Prostate gland (tissue), 2 donors: ENCODE measurements at places on chromosomes 5 and 9.

DNA sequence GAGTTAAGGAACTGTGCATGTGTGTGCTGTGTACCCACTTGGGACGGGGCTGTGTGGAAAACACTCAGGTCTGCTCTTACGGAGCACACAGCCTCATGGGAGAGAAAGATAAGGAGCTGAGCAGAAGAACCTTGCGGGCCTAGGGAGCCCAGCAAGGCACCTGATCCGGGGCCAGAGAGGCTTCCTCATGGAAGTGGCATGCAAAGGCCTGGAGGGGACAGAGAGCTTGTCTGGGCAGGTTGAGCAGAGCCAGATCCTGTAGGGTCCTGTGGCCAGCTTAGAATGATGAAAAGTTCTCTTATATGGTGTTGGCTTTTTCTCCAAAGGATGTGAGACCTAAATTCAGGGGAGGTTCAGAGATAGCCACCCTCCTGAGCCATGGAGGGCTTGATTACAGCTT, 45.2 kb downstream of the NEK6 start:
- no peak overlapping the region for H3K27ac ChIP-seq
- H3K36me3 ChIP-seq: no peaks in the 10 kb centered on the region
- no peak for DNase-seq

DNA sequence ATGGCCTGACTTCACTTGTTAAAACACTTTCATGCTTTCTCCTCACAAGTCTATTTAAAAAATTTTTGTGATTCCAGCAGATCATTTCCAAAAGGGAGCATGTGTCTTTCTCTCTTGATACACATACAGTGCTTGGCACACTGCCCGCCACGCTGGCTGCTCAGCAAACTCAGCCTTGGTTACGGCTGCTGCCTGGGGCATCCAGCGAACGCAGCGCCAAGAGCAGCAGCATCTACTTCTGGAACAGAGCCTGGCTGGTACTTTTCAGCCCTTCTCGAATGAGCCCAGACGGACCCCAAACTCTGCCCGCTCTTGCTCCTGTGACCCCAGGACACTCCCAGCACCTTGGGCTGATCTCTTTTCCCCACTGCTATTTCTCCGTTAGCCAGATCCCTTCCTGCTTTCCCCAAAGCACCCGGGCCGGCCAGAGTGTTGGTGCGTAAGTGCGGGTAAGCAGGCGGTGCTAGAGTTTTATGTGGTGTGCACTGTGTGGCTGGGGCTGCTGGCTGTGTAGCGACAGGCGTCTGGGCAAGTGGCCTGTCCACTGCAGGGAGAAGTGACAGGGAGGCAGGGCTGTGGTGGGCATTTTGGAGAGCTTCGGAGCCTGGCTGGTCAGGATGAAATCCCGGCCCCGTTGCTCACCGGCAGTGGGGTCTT, 73.2 kb downstream of the SH3PXD2B start:
- H3K4me1 ChIP-seq: peaks cover 20% of the 10 kb centered on the region
- no peaks in the 10 kb centered on the region for H3K36me3 ChIP-seq
- DNase-seq: peak; percentile 89
- H3K27ac ChIP-seq: peak overlapping the region; percentile 69

DNA sequence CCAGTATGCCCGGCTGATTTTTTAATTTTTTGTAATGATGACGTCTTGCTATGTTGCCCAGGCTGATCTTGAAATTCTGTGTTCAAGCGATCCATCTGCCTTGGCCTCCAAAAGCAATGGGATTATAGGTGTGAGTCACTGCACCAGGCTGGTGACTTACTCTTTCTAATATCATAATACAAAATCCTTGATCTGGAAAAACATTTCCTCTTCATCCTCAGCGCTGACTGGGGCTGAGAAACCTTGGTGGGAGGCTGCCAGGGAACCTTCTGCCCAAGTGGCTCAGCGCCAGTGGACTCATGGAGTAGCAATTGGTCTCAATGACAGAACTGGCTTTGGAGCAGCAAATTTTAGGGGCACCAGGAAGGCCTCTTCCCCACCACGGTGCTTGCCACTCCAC, 17.5 kb upstream of the SEMA4D start:
- H3K27me3 ChIP-seq: no peaks in the 10 kb centered on the region
- DNase-seq: no peak
- H3K4me3 ChIP-seq: no peak overlapping the region
- no peak overlapping the region for H3K27ac ChIP-seq

GRCh38 chr9:77435688-77436087, 212.4 kb downstream of the GNA14 start:
- no peaks in the 10 kb centered on the region for H3K36me3 ChIP-seq
- no peaks in the 10 kb centered on the region for H3K27me3 ChIP-seq
- no peak overlapping the region for H3K4me3 ChIP-seq
- H3K27ac ChIP-seq: no peak overlapping the region
- H3K4me1 ChIP-seq: no peaks in the 10 kb centered on the region
- DNase-seq: no peak

DNA sequence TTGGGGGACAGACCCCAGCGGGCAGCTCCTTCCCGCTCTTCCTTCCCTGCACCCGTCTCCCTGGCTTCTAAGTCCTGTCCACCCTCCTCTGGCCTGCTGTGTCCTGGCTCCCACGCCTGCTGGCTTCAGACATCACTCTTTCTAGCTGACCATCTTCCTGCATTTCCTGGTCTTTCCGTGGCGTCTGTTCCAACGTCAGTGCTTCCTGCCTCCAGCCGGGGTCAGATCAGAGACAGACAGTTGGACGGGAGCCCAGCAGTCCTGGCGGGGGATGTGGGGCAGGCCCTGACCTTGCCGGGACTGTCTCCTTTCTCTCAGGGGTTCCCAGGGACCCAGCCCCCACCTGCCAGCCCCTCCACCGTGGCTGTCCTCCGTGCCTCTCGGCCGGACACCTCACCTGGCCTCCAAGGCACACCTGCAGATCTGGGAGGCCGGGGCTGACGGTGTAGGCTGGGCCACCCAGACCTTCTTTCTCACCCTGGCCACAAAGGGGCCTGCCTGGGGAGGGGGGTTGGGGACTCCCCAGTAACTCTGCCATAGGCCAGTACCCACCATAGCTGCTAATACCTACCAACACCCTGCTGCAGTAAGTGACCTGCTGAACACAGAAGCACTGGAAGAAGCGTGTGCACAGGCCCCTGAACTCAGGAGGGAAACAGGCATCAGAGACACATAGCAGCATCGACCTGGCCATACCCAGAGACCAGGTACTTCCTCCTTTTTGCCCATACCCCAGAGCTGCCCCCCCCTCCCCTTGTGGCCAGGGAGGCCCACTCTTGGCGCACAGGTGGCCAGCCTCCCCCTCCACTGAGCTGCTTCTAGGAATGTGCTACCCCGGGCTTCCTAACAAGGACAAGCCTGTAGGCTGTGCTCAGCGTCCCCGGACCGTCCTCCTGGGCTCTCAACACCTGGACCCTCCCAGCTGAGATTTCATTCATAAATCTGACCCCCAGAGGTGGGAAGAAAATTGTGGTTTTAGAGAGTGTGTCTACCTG, 5.1 kb downstream of the NRARP start:
- DNase-seq: no peak
- H3K4me3 ChIP-seq: no peak overlapping the region
- no peaks in the 10 kb centered on the region for H3K36me3 ChIP-seq
- no peaks in the 10 kb centered on the region for H3K27me3 ChIP-seq
- peaks cover 12% of the 10 kb centered on the region for H3K4me1 ChIP-seq

- H3K4me3 ChIP-seq: no peak overlapping the region
- no peaks in the 10 kb centered on the region for H3K27me3 ChIP-seq
- no peaks in the 10 kb centered on the region for H3K4me1 ChIP-seq
- no peak overlapping the region for H3K27ac ChIP-seq
- DNase-seq: no peak
These were observed 221.3 kb upstream of the TAS2R1 start for GRCh38 chr5:9851458-9851857.

- H3K27me3 ChIP-seq: no peaks in the 10 kb centered on the region
- no peaks in the 10 kb centered on the region for H3K4me1 ChIP-seq
- no peaks in the 10 kb centered on the region for H3K36me3 ChIP-seq
- DNase-seq: no peak
These were observed 134.0 kb downstream of the KCTD16 start for GRCh38 chr5:144304688-144305087.

DNA sequence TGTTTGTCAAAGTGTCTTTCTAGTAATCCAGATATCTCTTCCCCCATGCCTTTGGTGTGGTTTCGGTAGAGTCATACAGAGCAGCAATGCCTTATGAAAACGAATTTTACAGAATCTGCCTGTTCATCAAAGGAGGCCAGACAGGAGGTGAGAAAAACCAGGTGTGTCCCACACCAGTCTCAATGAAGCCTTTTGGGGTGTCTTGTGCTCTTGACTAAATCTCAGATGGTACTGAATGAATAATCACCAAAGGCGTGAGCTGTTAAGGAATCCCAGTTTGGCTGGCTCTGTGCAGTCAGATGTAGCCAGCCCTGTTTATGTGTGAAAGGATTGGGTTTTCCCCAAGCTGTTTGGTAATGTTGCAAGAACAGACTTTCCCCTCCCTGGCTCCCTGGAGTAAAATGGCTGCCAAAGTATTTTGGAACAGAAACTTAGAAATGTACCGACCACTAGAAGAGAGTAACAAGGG, 70.8 kb upstream of the CDKN2B start:
- H3K36me3 ChIP-seq: no peaks in the 10 kb centered on the region
- no peak overlapping the region for H3K4me3 ChIP-seq
- no peaks in the 10 kb centered on the region for H3K27me3 ChIP-seq
- no peak for DNase-seq

DNA sequence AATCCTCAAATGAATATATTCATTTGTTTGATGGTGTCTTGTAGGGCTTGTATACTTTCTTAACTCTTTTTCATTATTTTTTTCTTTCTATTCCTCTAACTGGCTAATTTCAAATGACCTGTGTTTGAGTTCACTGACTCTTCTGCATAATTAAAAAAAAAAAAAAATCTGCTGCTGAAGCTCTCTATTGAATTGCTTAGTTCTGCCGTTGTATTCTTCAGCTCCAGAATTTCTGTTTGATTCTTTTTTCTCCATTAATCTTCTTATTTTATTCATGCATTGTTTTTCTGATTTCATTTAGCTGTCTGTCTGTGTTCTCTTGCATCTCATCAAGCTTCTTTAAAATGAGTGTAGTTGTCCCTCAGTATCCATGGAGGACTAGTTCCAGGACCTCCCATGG, 244.6 kb downstream of the ROR2 start:
- no peak for DNase-seq
- no peaks in the 10 kb centered on the region for H3K4me1 ChIP-seq
- H3K36me3 ChIP-seq: no peaks in the 10 kb centered on the region
- H3K27ac ChIP-seq: no peak overlapping the region

- no peak for DNase-seq
- H3K4me3 ChIP-seq: no peak overlapping the region
- no peak overlapping the region for H3K27ac ChIP-seq
These were observed 1114.0 kb downstream of the PTPRD start for GRCh38 chr9:9498846-9499245.

GRCh38 chr5:131064669-131065371, 100.2 kb downstream of the HINT1 start:
- H3K27me3 ChIP-seq: no peaks in the 10 kb centered on the region
- no peak overlapping the region for H3K4me3 ChIP-seq
- no peaks in the 10 kb centered on the region for H3K36me3 ChIP-seq
- DNase-seq: no peak
- no peak overlapping the region for H3K27ac ChIP-seq
